ENCODE measurements at places on chromosomes 12 and 14.

DNA sequence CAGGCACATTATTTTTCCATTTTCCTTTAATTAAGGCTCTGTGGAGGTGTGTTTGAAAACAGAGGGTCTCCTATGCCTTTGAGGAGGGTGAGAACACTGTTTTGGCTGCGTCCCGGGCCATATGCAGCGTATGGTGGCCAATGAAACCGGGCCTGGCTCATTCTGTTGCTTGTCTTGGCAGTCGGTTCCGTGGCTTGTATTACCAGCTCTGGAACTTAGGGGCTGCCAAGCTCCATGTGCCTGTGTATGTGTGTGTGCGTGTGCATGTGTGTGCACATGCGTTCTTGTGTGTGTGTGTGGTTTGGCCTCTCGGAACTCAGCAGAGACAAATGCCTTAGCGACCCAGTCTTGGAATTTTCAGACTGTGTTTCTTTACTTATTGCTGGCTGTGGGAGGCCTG, 2.7 kb downstream of the JDP2 start:
- DNase-seq = no peak

GRCh38 chr12:56988207-56988739, 18.1 kb downstream of the ZBTB39 start:
- no peak for DNase-seq

GRCh38 chr14:58288106-58288792, 10.1 kb upstream of the ARID4A start:
- DNase-seq = no peak

GRCh38 chr12:96327346-96327745, 72.9 kb downstream of the CDK17 start:
- DNase-seq = no peak

DNA sequence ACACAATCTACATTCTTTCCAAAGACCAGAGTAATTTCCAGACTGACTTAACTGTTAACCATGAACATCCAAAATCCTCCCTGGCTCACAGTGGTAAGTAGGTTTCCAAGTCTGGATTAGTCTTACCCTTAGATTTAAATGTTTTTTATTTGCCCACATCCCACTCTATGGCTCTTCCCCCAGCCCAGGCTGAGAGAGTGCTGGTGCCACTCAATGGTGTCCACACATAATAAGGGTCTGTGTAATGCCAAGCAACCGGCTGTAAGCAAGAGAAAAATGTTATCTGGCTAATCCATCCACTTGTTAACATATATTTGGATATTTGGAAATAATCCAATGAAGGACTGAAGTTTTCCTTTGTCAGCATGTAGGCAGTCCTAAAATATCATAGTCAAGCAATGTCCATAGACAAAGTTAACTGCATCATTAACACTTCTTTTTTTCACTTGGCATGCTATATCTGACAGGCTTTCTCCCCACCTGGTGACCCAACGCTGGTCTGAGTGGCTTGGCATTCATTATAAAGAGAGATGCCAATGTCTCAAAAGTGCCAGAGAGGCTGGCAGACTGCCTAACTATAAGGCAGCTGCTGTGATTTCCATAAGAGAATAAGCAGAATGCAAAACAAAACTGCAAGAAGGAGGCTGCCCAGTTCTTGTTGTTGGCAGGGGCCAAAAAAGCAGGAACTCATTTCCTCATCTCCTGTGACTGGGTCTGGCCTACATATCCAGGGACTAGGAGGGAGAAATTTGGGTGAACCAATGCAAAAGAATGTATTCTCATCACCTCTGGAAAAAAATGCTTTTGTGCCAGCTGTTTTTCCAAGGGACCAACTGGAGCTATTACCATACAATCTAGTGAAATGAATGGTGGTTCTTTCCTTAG, 13.9 kb upstream of the HOXC13 start:
- DNase-seq = no peak

DNA sequence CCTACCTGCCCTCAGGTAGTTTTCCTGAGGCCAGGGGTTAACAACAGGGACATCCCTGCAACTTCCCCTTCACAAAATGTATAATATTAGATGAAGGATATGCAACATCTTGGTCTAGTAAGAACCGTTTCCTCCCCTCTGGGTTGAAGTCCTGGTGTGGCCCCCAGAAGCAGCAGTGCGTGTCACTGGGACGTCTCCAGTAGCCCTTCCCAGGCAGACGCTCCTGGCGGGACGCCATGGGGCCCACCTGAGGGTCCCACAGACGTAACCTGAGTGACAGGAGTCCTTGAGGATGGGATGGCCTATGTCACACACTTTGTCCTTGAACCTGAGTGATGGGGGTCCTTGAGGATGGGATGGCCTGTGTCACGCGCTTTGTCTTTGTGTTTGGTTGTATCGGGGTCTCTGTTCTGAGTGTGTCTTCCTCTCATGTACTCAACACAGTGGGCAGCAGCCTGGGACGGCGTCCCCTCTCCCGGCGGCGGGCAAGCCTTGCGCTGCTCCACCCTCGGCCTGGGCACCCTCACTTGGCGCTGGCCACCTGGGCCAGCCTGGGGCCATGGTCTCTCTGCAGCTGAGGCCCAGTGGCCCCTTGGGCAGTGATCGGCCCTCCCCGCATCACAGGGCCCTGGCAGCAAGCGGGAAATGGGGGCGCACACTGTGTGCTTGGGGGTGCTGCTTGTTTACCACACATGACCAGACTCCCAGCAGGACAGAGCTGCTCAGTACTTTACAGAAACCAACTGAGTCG, 14.3 kb upstream of the AMN start:
- DNase-seq = no peak

GRCh38 chr12:99985631-99986030, 895 bp upstream of the ANKS1B start:
- no peak for DNase-seq

GRCh38 chr12:67633708-67634107, 14.8 kb upstream of the DYRK2 start:
- DNase-seq = no peak

DNA sequence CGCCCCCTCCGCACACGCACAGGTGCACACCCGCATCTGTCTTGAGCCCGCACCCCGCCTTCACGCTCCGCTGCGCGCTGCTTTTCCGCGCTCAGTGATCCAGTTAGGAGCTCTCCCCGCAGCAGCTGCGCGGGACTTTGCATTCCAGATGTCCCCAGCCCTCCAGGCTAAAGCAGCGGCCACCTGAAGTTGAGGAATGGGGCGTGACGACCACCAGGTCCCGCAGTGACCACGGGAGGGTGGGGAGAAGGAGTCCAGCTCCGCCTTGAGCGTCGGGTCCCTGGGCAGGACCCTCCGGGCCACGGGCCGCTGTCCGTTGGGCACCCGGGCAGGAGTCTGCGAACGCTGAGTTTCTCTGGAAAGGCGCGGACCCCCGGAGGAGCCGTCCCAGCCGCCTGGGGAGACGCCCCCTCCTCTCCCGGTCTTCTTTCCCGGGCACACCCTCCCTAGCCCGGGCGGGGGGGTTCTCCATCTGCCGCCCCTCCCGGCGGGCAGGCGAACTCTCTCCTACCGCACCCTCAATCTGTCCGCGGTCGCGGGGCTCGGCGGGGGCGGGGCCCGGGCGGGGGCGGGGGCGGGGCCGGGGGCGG, 334 bp upstream of the TMEM132C start:
- DNase-seq = no peak
